ENCODE measurements at places on chromosomes 1 and 21.

GRCh38 chr21:36027347-36027746, 33.0 kb downstream of the SETD4 start:
- no peak for DNase-seq

- no peak for DNase-seq
These were observed 5.2 kb upstream of the AUNIP start for GRCh38 chr1:25864434-25864833.

DNA sequence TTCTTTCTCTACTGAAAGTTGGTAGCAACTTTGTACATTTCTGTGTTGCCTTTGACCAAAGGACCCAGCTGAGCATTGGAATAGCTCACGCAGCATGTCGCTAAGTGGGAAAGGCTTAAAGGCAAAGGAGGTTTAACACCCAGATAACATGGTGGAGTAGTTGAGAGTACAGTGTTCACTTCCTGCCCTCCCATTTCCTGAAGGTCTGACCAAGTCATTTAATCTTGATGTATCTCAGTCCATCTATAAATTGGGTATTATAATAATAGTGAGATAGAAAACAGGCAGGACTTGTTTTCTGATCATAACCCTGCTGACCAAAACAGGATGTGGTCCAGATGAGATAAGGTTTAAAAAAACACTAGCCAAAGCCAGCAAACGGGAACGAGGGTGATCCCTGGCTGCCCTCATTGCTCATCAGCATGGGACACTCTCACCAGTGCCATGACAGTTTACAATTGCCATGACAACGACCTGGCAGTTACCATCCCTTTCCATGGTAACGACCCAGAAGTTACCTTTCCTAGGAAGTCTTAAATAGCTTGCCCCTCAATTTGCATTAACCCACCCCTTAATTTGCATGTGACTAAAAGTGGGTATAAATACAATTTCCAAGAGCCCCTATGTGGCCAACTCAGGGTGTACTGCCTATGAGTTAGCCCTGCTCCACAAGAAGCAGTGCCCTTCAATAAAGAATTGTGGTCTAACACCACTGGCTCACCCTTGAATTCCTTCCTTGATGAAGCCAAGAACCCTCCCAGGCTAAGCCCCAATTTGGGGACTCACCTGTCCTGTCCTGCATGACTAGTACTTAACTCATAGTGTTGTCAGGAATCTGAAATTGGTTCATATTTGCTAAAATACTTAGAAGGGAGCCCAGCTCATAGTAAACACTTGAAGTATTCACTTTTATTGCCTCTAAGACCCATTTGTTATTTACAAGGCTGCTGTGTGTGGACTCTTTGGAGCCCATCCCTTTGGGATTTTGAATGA, 28.4 kb upstream of the FHAD1 start:
- DNase-seq: no peak

- DNase-seq: no peak
These were observed 71.6 kb upstream of the RUNX1 start for GRCh38 chr21:35120631-35121180.

DNA sequence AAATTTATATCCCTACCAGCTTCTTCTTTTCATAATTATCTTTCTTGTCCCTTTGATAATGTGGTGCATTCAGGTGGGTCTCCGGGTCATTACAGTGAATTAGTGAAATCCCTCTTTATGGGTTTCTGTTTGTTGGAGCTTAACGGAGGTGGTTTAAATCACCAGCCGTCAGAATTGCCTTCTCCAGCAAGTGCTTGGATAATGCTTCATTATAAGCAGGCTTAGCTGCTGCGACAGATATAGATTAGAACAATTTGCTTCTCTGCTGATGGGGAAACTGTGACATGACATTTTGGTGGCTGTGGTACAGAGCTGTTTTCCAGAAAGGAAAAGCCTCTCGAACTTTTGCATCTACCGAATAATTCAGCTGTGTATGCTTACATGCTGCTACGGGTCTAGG, 56.9 kb downstream of the KAZN start:
- DNase-seq: no peak

DNA sequence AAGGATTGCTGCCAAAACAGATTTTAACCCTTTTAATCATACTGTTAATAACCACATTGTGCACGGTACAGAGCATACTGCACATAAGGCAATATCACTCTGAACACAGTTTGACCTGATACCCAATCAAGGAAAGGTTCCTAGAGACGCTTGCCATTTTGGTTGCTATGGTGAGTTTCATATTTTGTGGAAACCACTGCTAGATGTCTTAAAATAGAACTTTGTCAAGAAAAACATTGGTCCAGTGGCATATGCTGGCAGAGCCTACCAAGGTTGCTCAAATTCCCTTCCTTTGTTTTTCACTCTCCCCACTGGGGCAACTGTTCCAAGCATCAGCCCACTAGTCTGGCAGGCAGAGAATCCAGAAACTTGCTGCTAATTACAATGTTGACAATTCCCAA, 114.8 kb upstream of the DPYD start:
- no peak for DNase-seq

- DNase-seq: no peak
These were observed 9.0 kb downstream of the TMEM61 start for GRCh38 chr1:54989473-54989872.

DNA sequence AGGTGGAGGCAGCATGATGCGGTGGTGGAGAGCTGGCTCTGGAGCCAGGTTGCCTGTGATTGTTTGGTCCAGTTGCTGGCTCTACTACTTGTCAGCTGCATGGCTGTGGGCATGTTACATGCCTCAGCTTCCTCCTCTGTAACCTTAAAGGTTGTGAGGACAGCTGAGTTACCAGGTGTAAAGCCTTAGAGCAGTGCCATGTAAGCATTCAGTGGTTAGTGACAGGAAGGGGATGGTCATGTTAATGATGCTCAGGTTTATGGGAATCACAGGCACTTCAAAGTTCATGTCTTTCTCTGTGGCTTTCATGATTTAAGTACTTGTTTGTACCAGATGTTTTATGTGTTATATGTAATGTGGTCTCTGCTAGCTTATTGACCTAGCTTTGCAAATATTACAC, 32.6 kb downstream of the PTGFRN start:
- DNase-seq: no peak

DNA sequence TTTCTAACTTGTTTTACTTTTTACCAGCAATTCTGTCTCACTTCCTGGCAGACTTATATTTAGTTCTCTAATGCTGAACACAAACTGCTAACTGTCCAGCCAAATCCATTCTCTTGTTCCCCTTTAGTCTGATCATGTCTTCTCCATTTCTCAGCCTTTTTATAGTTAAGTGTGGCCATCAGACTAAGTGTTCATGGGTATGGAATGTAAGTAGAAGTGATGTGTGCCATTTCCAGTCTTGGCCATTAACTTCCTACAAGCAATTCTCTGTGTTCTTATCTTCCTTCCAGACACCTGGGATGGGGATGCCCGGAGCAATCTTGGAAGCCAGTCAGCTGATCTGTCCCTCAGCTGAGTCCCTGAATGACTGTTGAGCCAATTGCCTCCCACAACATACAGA, 165.8 kb downstream of the ST6GALNAC3 start:
- DNase-seq: no peak

GRCh38 chr21:29403922-29404538, 105.3 kb downstream of the BACH1 start:
- no peak for DNase-seq

DNA sequence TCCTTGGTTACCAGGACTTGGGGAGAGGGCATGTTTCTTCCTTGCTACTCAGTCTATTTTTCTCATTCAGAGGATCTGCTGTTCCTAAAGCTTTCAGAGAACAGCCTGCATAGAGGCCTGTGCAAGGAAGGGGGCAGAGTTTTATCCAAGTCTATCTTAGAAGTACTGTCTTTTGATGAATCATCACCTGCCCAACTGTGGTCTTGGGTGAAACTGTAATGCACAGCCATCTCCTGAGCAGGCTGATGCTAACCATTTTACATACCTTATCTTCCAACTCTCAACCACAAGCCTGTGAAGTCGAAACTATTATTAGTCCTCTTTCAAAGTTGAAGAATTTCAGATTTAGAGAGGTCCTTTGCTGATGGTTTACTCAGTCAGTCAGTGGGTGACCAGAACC, 368.0 kb downstream of the HHAT start:
- DNase-seq: no peak

DNA sequence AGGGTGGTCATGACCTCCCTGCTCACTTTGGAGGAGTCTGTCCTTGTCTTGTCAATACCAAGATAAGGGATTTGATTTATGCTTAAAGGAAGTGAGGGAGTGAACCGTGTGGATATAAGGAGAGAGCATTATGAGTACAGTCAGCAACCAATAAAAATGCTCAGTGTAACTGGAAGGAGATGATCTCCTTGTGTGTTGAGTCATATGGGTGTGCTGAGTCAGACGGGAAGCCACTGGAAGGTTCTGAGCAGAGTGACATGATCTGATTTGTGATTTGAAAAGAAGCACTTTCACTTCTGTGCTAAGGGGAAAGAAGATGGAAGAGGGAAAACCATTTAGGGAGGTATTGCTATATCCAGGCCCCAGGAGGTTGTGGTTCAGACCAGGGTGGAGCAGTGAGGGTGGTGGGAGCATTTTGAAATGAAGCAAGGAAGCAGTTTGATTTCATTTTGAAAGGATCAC, 2.5 kb upstream of the BCL10 start:
- DNase-seq: peak; percentile 35

- no peak for DNase-seq
These were observed 59.5 kb upstream of the C1orf105 start for GRCh38 chr1:172360985-172361384.

- no peak for DNase-seq
These were observed 54.4 kb downstream of the KCNAB2 start for GRCh38 chr1:6099787-6100765.

DNA sequence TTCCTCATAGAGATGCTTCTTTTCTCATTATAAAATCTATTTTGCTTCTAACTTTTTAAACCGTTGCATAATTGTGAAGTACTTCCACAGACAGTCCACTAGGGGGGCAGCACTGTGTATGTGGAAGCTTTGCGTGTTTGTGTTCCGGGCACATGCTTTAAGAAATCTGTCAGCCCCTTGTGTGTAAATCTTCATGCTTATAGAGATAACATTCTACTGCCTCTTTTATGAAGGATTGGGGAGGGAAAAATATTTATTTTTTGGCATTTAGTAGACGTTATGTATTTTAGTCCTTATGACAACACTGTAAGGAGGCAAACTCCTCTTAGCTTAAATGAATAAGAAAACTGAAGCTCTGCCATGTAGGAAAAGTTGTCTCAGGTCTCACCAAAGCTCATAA, 157.3 kb upstream of the PTGFR start:
- no peak for DNase-seq

DNA sequence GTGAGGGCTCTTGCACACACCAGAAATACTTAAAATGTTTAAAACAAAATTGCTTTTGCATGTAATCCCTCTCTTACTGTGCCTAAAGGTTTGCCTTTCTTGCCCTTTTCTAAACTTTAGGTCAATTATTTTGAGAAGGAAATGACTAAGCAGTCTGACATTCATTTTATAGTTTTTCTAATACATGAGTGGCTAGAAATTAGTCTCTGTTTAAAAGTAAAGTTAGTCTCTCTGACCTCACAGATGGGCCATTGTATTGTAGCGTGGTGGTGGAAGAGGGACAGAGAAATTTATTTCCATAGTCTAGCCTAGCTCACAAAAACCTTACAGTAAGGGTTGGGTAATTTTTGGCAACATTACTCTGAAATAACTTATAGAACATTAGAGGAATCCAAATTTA, 3.6 kb upstream of the COL11A1 start:
- DNase-seq: no peak

GRCh38 chr21:28144653-28145052, 848.0 kb downstream of the LTN1 start:
- DNase-seq: no peak

- no peak for DNase-seq
These were observed 1598.9 kb downstream of the PLA2G4A start for GRCh38 chr1:188427642-188428041.

DNA sequence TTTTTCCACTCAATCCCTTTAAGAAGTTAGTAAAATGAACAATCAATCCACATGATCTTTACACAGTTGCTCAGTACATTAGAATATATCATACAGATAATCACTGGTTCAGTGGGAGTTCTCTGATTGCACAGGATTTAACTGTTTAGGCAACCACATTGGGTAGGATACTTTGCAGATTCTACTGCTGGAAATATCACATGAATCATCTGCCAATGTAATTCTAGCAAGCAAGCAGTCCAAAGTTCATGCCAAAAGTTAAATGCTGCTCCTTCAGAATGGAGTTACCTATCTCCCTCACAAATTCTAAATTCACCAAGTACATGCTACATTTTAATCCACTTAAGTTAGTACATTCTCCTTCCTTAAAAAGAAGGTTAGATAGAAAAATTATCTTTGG, 52.4 kb downstream of the NEGR1 start:
- no peak for DNase-seq

GRCh38 chr1:166888373-166889111, 12.5 kb upstream of the TADA1 start:
- DNase-seq: no peak

DNA sequence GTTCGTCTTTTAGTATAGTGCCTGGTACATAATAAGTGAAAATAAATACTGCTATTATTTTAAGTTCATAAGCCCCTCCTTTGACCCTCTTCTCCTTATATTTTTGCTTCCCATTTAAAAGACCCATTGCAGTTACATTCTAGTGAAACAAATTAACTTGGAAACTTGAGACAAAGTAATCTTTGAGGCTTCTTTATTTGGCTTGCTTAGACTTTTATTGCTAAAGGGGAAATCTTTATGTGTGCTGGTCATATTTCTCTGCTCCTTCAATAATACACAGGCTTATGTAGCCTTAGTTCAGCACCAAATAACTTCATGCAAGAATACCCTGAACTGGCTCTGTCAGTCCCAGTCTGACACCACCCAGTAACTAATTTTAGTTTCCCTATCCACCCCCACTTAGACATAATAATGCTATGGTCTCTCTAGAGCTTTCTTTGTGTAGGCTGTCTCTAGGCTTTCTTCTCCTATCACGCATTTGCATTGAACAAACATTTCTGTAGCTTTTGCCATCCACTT, 257.8 kb downstream of the OMA1 start:
- DNase-seq: no peak

DNA sequence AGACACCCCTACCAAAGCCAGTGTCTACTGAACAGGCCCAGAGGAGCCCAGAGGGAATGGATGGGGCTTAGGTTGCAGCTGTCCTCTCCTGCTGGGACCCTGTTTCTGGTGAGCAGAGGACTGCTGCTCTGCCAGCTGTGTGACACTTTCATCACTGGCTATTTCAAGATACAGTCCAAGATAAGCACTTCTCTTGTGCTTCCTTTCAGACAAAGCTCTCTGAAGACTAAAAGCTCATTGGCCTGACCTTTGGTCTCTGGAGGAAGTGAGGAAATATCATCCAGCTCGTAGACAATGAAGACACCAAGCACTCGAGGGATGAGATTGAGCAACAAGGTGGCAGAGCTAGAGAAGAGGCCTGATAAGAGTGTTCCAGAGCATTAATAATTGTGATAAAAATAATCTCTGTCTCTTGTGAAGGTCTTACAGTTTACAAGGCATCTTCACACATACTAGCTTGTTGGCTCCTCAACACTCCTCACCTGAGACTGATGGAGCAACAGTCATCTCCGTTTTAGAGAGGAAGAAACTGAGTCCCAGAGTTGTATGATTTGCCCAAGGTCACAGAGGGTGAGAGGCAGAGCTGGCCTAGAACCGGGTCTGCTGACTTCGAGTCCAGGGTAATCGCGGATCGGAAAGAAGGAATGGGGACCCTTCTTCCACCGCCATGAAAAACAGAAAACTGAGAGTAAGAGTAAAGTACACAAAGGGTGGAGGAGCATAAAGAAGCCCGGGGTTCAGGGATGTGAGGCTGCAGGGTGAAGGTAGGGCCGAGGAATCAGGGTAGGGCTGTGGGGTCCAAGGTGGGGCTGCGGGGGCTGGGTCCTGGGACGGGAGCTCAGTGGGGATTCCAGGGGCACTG, 666 bp downstream of the PAFAH2 start:
- DNase-seq: no peak

Measured in caudate nucleus (tissue), 63 donors.